Amniotic epithelial cell (primary cell): ENCODE measurements at places on chromosomes 1 and 21.

DNA sequence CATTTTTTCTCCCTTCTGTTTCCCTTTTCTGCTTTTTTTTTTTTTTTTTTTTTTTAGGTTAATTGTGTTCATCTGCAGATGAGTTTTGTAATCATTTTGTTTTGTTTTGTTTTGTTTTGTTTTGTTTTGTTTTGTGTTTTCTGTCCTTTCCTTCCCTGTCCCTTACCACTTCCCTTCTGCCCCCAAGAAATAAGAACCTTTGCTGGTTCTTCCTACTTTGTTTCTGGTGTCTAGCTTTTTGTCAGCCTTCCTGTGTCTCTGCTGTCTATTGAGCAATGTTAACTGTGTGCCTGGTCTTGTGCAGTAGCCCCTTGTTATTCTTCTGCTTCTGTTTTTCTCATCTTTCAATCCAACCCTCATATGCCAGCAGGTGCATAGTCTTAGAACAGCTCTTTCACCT lies 46.0 kb downstream of the MPZL1 start:
- no peak for DNase-seq

- DNase-seq: no peak
Measured at GRCh38 chr21:34974162-34974981, 74.7 kb downstream of the RUNX1 start.

GRCh38 chr1:193283016-193283415 lies 96.6 kb upstream of the B3GALT2 start:
- DNase-seq: peak; percentile 43

- no peak for DNase-seq
Measured at GRCh38 chr1:25451908-25452307, 21.2 kb downstream of the MACO1 start.

DNA sequence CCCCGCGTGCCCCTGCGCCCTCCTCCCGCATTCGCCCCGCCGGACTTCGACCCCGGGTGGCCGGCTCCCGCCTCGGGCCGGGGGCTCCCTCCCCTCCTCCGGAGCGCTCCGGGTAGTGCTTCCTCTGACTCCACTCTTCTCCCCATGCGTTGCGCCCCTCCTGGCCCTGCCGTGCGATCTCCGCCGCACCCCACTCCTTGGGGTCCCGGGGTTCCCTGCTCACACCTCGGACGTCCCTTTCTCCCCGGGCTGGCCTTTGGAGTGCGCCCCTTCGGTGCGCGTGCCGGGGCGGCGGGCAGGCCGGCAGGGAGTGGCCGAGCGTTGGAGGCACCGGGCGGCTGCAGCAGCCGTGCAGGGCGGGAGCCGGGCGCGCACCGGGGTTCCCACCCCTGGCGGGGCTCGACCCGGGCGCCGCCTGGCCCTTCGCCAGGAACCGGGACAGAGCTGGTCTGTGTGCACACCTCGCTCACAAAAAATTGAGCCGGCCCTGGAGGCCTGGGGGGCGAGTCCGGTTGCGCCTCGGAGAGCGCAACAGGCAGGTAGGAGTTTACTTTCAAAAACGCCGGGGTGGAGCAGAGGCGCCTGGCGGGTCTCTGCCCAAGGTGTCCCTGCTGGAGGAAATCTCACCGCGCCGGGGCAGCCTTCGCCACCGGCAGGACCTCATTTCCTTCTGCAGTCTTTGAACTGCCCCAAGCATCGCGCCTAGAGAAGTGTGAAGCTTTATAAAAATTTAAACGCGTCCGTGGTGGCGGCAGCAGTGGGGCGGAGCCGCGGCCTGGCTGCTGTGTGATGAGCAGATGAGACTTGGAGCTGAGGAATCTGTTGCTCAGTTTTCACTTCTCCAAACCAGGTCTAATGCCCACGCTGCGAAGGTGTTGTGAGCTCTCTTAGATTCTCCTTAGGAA lies 650 bp downstream of the VANGL1 start:
- DNase-seq: peak; percentile 17

DNA sequence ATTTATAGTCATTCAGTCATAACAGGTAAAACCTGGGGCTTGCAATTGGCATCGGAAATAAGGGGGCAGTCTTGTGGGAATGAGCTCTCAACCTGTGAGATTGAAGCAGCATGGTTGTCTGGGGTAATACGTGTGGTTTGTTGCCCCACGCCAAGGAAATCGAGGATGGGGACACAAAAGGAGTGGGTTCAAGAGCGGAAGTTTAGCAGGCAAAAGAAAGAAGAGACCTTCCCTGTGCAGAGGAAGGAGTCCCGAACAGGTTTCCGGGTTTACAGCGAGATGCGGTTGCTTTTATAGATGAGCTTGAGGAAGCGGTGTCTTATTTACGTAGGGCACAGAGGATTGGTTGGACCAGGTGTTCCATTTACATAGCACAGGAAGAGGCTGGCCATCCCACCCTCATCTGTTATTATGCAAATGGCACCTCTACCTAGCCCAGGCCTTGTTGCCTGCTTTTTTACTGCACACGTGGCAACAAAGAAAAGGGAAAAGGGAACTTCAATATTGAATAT lies 37.3 kb downstream of the IFNAR1 start:
- no peak for DNase-seq

GRCh38 chr1:209653915-209654351 lies 1.7 kb upstream of the LAMB3 start:
- DNase-seq: no peak
